ENCODE measurements at places on chromosomes 6 and 20.
A peak's percentile ranks its signal among the peaks of the same experiment; 100 is the strongest.

DNA sequence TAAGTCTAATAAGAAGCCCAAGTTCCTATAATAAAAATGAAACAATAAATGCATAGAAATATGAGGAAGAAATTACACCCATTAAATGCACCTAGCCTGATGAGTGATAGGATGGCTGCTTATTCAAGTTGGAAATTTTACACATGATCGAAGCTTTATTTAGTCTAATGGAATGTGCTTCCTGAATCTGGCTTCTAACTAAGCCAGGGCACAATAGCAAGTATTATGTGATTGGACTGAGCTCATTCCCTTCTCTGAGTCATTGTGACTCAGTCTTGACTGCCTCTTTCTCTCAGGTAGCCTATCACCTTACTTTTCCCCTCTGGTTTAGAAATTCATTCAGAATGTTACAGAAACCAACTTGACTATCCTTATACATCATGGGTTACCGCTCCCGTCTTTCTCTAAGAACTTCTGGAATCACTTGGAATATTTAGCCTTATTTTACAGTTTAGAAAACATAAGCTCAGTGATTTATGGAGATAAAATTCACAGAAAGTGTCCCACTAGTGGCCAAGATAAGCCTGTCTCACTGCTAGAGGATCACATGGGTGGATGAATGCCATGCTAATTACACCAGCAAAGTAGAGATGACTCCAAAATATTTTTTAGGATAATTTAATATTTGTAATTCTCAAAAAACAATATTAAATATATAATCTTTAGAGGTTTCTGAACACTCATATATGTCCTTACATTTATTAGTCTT is 505.3 kb upstream of the JAG1 start:
- DNase-seq: no peak

DNA sequence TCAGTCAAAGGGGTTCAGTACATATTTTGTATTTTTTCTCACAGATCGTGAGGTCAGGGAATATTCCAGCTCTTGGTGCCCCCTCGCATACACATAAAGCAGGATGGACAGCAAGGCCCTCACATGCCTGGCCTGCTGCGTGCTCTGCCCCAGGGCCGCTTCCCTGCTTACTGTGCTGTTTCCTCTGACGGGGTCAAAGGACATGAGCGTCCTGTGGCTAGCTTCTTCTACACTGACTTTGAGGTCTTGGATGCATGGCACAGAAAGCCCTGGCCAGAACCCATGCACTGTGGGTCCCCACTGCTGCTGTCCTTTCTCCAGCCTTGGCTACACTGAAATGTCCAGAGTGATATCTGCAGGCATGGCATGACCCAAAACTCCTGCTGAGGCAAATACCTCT is 92.5 kb upstream of the GGTLC1 start:
- DNase-seq: no peak

GRCh38 chr20:3167738-3168078 is 5.6 kb downstream of the LZTS3 start:
- no peak for DNase-seq

DNA sequence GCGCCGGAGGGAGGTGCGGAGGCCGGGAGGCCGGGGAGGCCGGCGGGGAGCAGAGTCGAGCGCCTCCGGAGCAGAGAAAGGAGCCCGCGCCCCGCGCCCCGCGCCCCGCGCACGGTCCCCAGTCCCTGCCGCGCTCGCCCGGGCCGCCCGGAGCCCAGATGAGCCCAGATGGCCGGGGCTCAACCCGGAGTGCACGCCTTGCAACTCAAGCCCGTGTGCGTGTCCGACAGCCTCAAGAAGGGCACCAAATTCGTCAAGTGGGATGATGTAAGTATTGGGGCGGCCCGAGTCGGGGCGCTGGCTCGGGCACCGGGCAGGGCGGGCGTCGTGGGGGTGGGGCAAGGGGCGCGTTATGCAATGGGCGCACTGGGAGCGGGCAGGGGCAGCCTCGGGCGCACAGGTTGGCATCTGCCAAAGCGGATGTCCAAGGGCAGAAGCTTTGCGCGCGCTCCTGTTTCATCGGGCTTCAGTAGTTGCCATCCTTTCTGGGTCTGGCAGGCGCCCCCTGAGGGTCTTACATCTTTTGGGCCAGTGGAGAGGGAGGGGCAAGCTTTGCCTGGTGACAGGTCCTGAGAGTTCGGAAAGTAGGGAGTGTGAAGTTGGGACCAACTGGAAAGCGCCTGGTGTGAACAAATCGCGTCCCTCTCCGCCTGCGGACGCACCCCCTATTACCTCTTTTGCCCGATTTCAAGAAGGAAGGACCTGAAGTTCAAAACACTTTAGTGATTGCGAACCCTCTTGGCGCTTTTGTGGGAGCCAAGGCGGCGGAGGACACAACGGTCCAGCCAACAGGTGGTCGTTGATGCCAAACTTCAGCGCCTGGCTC is 631 bp downstream of the PLCB1 start:
- DNase-seq: peak; percentile 13

GRCh38 chr6:18961566-18961965 is 574.4 kb downstream of the RNF144B start:
- no peak for DNase-seq

DNA sequence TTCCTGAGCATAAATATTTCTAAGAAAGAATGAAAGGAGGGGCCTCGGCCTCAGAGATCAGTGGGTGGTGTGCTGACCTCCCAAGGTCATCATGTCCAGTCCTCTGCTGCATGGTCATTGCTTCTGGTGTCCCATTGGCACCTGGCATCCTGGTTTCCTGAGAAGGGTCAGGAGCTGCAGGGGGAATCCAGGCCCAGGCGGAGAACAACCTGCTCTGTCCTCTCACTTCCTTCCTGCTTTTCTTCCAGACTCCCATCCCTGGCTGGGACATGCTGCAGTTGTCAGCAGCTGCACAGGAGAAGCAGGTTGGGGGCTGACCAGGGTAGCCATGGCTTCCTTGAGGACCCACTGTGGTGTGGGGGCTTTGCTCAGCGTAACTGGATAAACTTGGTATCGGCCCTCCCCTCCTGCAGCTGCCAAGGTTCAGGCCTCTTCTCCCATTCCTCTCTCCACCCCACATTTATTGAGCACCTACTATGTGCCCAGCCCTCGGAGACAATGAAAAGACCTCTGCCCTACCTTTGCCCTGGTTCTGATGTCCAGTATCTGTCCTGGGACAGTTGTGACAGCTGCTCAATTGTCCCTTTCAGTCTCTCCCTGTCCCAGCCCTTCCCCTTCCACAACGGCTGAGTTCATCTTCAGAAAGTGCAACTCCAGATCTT is 155.2 kb downstream of the CEBPB start:
- no peak for DNase-seq

DNA sequence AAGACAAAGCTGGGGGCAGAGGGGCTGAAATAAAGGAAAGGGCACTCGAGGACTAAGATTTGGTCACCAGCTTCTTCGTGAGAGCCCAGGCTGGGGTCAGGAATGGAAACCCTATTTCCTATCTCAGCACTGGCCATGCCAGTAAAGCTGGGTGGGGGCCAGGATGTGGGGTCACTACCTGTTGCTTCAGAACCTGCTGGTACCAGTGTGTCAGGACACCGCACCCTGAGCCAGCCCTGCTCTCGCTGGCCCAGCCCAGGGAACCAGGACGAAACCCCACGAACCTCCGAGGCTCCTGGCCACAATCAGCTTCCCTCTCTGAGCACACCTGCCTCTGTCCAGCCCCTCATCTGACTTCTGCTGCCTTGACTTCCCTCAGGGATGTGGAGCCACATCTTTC is 2.1 kb downstream of the CDSN start:
- DNase-seq: no peak

GRCh38 chr6:106300020-106300780 is 25.4 kb downstream of the ATG5 start:
- no peak for DNase-seq

GRCh38 chr6:46921059-46921458 is 679 bp downstream of the ADGRF5 start:
- DNase-seq: no peak

DNA sequence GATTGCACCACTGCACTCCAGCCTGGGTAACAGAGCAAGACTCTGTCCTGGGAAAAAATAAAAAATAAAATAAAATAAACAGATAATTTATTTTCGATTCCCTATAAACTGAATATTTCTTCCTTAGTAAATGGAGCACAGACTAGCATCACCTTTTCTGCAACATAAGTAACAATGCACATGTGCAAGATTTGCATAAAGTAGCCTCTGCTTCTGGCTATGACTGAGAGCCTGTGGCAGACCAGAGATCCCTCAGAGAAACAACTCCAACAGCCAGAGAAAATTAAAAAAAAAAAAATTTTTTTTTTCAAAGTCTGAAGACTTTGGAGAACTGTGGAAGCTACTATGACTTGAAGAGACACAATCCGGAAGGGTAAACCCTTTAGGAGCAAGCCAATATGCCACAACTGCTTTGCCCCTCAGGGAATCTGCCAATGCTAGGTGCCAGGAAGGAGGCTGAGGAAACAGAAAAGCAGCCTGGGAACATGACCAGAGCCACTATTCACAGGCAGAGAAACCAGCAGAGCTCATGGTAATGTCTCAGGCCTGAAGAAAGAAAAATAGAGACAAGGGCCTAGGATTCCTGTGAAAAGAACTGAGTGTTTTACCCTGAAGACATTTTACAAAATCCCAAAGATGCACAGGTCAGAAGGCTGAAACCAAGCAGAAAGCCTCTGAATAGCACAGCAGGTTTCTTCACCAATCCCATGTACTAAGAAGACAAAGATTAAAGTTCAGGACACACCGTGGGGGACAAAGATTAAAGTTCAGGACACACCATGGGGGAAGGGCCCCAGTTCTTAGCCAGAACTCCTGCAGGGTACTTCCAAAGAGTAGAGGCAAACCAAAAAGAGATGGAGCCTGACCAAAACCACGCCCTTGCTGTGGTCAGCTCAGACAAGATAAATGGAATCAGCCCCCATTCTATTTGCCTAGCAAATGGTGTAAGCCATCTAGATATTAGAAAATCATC is 25.8 kb downstream of the B4GALT5 start:
- DNase-seq: no peak

DNA sequence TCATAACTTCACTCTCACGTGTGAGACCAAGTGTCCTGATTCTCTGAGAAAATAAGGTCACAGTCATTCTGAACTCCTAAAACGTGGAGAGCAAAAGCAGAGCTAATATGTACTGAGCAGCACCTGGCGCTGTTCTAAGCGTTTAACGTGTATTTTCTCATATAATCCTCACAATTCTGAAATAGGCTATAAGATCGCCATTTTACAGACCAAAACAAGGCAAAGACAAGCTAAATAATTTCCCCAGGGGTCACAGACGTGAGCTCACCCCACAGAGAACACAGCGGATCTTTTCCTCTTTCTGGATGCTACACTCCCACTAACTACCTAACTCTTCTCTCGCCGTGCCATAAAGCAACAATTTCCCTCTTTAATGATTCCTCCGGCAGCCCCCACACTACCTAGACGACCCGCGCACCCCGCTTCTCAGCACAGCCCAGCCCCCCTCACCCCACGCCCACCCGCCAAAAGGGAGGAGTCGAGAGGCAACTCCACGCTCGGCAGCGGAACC is 636 bp downstream of the SUPT3H start:
- peak; percentile 42 for DNase-seq

DNA sequence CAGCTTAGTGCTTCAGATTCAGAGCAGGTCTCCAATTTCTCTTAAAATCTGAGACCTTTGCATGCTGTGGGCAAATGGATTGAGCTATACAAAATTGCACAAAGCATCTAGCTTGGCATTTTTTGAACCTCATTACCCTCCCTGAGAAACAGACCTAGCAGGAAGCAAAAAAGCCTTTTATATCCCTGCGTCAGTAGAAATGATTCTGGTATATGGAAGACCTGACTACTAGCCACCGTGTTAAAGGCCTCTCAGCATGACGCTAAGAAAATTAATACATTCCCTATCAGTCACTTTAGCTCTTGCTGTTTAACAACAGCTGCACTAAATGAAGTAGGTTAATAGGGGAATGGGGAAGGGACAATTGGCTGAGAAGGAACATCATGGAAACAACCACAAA is 110.7 kb upstream of the SMLR1 start:
- DNase-seq: no peak

GRCh38 chr6:107337191-107337741 is 122.1 kb downstream of the PDSS2 start:
- no peak for DNase-seq

- no peak for DNase-seq
Measured at GRCh38 chr6:169664227-169664626, 37.6 kb downstream of the WDR27 start.

GRCh38 chr6:168437751-168438150 is 3.2 kb upstream of the SMOC2 start:
- no peak for DNase-seq

- peak; percentile 77 for DNase-seq
Measured at GRCh38 chr20:53926428-53927028, 143.9 kb downstream of the BCAS1 start.

DNA sequence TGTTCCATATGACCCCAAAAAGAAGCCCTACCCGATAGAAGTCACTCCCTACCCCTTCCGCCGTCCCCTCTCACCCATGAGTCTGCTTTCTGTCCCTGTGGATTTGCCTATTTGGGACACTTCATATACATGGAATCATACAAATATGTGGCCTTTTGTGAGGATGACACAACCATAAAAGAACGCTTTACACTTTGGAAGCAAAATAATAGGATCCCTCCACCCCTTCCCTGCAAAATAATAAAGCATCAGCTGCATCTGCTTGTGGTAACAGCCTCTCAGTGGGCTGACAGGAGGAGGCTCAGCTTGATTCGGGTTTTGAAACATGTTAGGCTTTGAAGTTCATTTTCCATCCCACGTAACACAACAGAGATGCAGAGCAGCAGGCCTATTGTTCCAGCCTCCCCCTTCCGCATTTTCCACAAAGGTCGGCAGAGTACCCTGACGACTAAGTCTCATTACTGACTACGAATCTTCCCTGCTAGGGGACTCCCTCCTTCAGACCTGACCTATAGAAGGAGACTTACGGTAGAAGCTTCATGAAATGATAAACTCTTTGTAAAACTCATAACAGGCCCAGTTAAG is 99.1 kb downstream of the ALDH8A1 start:
- DNase-seq: no peak

DNA sequence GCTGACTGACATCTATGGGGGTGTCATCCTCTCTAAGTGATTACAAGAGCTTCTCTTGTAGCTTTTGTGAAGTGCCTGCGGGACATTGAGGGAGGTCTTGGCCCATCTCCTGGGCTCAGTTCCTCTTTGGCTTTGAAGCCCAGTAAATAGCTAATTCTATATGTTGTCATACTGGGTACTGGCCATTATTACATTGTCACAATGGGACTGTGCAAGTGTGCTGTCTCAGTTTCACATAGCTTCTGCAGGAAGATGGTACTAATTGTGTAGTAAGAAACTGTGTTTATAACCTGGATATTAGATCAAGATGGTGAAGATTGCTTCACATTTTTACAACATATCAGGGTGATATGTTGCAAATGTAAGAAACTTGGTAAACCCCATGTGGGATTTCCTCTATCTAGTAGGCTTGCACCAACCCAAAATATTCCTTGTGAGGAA is 19.9 kb downstream of the SPINT3 start:
- DNase-seq: no peak

DNA sequence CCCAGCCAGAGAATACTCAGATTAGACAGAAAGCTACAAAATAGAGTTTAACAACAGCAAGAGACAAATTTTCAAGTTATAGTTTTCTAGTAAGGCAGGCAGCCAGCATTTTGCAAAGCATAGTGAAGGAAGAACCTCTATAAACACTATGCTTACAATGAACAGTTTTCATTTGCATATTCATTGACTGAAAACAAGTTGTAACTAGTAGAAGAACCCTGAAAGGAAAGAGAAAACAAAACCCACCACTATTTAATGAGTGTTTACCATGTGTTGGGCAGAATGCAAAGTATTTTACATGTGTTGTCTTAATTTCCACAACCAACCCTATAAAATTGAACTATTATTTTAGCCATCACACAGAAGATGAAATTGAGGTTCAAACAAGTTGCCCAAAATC is 196.1 kb downstream of the UBE3D start:
- no peak for DNase-seq
